ENCODE measurements at places on chromosomes 12 and 14.

DNA sequence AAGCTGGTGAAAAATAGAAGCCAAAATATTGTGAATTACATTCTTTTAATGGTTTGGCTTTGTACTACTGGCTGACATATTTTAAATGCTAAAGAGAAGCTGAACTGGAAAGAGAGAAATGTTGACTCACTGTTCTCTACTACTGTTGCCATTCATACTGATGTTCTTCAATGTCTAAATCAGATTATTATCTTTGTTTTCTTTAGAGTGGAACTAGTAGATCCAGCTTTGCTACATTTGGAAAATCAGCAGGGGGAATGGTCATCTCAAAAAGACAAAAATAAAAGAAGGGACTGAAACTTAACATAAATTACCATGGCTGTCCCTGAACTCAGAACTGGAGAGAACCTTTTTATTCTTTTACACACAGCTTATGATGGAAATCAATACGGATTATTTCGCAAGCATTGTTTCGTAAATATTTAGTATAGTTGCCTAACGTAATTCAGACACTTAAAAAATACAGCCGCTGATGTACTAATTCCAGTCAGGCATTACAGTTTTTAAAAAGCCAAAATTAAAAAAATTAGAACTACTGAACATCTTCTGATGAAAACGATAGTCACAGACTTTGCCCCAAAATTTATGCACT is 76.3 kb upstream of the OTX2 start:
- DNase-seq: no peak

DNA sequence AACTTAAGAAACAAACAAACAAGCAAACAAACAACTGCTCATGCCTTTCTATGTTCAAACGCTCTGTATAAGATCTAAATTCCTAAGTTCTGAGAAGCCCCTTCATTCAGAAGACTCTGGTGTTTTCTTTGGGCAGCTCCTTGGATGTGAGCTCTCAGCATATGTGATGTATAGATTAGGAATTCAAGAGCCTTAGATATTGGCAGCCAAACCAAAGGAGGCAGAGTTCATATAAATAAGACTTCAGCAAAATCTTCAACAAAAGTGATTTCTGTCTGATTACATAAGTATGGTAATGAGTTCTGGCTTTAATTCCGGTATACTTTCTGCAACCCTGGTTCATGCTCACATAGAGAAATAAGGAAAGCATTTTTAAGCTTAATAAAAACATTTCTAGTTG is 145.6 kb downstream of the DYRK2 start:
- no peak for DNase-seq

GRCh38 chr14:47277703-47278102 is 397.7 kb downstream of the MDGA2 start:
- DNase-seq: no peak

GRCh38 chr12:11862798-11863197 is 207.9 kb upstream of the BCL2L14 start:
- no peak for DNase-seq

DNA sequence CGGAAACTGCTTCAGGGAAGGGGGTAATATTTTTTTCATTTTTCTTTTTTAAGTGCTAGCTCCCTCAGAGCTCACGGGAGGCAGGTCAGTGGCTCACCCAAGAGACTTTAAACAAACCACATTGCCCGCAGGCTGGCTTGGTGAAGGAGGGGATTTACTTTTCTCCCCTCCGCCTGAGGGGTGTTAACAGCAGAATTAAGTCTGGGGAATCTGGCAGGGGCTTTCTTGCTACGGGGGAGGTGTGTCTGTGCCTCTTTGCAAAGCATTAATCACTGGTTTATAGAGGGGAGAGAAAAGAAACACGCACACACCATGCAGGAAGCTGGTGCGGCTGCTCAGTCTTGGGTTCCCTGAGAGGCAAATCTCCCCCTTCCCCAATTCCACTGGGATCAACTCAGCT is 26.2 kb upstream of the TBX3 start:
- no peak for DNase-seq

- DNase-seq: no peak
Observed at GRCh38 chr12:104411826-104412641, 44.7 kb upstream of the CHST11 start.

GRCh38 chr14:103530831-103531230 is 1.8 kb downstream of the TRMT61A start:
- DNase-seq: no peak

DNA sequence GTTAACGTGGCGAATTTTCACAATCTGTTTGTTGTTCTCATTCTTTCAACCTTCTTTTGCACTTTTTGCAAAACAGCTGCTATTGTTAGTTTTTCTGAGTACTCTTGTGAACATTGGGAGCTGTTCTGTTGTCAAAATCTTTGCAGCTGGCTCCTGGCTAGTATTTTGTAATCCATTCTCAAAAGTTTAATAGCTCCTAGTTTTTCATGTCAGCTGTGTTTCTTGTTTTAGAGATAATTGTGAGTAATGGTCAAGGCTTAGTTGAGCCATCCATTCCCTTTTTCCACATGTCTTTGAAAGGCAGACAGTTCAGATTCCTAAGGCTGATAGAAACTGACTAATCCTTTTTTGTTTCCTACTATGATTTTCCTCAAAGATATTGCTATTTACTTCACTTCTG is 39.1 kb upstream of the CRADD start:
- DNase-seq: no peak

- no peak for DNase-seq
Observed at GRCh38 chr12:92753976-92754885, 51.4 kb downstream of the PLEKHG7 start.

DNA sequence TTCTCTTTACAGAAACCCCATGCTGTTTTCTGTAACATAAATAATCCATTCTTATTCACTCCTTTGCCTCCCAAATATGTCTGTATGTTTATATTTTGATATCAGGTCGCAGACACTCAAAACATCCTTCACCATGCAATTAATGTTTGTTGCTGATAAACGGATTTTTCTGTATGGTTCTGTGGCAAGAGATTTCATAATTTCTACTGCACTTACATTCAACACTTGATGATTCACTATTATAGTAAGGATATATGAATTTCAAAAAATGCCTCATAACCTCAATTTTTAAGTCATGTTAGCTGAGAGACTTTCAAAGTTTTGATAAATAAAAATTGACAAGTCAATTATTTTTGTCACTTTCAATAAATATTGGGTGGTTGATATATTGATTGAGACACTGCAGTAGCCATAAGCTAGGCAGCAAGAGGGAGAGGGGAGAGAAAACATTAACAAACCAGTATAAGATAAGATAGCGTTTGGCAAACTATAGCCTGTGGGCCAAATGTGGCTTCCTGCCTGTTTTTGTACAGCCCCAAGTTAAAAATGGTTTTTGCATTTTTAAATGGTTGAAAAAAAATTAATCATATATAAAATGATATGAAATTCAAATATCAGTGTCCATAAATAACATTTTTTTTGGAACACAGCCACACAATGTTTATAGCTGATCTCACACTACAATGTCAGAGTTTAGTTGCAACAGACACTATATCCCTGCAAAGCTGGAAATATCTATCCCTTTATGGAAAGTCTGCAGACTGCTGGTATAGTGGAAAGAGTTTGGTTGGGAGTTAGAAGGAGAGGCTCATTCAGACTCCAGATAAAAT is 18.3 kb downstream of the ALDH6A1 start:
- DNase-seq: no peak

GRCh38 chr12:54759751-54760150 is 94.6 kb upstream of the MUCL1 start:
- DNase-seq: no peak

DNA sequence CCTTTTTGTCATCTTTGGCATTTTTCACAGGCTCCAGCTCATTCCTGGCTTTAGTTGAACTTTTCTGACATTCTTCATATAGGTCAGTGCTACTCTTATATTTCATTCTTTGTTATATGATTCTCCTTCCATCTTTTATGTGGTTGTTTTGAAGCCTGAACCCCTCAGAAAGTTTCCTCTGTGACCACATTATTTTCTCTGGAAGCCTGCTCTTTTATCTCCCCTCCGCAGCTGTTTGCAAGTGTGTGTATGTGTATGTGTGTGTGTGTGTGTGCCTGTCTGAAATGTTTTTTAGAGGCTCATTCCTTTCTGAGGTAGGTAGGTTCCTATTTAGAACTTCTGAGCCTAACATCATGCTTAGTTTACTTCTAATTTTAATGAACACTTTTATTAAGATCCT is 47.6 kb downstream of the ANO4 start:
- DNase-seq: no peak

DNA sequence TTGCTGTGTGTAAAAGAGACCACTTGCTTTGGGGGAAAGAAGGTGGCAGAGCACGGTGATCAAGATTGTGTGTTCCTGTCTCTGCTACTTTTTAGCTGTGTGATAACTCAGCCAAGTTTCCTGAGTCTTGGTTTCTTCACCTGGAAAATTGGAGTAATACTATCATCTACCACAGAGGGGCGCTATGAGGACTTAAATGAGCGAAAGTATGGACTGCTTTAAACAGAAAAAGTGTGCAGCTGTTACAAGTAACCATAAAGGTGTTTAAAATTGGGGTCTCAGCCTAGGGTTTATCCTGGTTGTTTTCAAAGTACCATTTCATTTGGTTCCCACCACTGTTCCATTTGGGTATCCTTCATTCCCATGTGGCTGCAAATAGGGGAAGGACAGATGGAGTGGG is 65.9 kb upstream of the WSCD2 start:
- no peak for DNase-seq

- no peak for DNase-seq
Observed at GRCh38 chr12:6958609-6959057, 7.5 kb downstream of the PTPN6 start.

DNA sequence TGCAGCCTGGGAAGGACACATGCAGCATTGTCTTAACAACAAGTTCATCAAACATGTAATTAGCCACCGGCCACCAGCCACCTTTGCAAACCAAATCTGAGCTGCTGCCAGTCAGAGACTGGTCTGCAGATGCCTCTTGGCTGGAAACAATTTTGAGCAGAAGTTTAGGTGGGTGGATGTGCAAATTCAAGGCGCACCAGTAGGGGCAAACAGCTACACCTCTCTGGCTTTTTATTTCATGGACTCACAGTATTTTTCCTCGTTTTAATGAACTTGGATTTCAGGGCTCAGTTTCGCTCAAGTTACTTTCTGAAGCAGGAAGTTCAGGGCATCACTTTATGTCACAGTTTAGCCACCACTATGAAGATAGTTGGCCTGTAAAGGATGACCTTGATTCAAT is 94.3 kb downstream of the OTX2 start:
- DNase-seq: no peak

GRCh38 chr12:122743895-122744525 is 8.6 kb upstream of the DENR start:
- DNase-seq: no peak

- DNase-seq: no peak
Observed at GRCh38 chr14:99250636-99251208, 21.3 kb downstream of the BCL11B start.

DNA sequence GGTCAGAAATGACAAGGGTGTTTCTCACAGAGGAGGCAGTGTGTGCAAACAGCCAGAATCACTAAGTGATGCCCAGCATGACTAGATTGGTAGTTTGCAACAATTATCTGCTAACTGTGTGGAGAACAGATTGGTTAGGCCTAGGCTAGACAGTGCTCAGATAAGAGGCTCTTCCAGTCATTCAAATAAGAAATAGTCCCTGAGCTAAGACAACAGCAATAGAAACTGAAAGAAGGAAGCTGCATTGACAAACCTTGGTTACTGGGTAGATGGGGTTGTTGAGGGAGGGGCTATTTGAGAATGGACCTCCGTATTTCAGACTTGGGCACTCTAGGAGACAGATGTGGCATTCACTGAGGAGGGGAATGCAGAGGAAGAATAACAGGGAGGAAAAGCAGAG is 255.0 kb upstream of the NPAS3 start:
- DNase-seq: no peak

DNA sequence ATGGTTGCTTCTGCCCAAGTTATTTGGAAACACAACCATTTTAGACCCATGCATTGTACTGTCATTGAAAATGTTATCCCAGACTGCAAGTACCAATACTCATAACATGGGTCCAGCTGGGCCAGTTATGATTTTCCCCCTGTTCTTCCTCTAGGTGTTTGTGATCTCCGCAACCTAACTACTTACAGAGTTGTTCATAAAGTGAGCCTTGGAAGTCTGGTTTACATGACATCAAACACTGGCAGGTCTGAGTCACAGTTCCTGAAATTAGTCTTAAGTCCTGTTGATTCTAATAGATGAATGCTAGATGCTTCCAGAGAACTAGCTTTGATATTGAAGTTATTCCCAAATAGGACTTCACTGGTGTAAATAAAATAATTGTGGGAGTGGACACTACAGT is 487.0 kb downstream of the MED13L start:
- no peak for DNase-seq

GRCh38 chr14:77580964-77581505 is 35.4 kb downstream of the SPTLC2 start:
- no peak for DNase-seq

DNA sequence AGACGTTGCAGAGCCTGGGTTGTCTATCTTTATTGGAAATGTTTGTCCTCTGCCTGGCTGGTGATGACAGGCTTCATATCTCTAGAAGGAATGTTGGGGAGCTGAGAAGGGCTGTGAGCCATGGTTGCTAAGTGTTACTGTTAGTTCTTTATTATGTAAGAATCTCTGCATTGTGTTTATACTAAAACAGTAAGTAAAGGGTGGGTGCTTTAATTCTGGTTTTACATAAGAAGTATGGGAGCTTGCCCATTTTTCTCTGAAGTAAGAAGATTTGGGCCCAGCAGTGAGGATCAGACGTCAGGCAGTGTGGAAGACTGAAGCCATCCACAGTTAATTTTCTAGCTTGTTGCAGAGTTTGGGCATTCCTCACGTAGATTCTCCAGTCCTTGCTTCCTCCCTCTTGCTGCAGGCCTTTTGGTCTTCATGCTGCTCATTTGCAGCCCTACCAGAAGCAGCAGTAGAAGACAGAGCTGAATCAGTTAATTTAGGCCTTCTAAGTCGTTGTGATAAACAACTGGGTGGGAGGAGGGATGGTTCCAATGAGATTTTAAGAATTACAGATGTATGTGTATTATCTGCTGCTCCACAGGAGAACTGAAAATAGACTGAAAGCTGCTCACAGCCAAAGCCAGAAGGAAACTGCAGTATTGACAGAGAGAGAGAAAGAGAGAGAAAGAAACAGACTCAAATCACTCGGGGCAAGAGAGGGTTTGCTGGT is 21.4 kb downstream of the WNT5B start:
- no peak for DNase-seq

DNA sequence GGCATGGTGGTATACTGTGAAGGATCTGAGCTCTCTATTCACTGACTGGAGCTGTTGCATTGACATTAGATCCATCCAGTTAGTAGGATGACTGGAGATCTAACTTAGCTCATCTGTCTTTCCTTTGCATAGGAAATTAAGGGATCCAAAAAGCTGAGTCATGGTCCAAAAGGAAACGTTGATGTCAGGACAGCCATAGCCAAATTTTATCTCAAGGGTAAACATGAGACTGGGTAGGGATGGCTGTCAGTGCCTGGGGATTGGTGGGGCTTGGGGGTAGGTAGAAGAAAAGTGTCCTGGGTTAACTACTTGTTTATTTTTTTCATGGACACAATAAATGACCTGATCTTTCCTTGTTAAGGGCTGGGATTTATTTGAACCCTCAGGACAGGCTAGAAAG is 4.6 kb downstream of the FAM177A1 start:
- no peak for DNase-seq
